ENCODE measurements at places on chromosomes 11 and 22.

DNA sequence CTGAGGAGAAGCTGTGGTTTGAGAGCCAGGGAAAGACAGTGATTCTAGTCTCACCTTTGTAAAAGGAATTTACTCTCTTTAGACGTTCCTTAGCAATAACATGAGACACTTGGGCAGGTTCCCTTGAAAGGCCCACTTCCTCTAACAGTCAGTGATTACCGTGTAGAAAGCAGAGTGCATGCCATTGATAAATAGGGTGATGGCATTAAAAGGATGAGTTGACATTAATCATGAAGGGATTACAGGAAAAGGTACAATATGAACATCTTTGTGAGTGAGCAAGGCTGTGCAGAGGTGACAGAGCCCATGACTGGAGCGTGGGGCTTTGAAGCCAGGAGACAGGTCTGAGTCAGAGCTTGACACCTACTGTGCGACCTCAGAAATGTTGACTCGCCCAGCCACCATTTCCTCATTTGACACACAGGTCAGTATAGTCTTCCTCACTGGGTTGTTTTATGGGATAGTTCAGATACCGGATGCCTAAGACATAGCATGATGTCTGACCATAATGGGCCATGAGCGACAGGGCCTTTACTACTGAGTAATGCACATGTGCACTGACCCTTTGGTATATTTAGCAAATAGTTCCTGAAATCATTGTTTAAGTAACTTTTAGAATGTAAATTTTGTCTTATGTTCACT, 341.7 kb upstream of the MTNR1B start:
- DNase-seq = no peak

DNA sequence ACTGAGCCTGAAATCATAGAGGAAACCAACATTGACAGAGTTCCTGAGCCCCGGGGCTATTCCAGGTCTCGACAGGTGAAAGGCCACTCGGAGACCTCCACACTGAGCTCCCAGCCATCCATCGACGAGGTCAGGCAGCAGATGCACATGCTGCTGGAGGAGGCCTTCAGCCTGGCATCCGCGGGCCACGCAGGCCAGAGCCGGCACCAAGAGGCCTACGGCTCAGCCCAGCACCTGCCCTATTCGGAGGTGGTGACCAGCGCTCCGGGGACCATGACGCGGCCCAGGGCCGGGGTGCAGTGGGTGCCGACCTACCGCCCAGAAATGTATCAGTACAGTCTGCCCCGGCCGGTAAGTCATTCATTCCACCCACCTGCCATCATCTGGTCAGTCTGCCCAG, 54.9 kb downstream of the C11orf91 start:
- DNase-seq = no peak

DNA sequence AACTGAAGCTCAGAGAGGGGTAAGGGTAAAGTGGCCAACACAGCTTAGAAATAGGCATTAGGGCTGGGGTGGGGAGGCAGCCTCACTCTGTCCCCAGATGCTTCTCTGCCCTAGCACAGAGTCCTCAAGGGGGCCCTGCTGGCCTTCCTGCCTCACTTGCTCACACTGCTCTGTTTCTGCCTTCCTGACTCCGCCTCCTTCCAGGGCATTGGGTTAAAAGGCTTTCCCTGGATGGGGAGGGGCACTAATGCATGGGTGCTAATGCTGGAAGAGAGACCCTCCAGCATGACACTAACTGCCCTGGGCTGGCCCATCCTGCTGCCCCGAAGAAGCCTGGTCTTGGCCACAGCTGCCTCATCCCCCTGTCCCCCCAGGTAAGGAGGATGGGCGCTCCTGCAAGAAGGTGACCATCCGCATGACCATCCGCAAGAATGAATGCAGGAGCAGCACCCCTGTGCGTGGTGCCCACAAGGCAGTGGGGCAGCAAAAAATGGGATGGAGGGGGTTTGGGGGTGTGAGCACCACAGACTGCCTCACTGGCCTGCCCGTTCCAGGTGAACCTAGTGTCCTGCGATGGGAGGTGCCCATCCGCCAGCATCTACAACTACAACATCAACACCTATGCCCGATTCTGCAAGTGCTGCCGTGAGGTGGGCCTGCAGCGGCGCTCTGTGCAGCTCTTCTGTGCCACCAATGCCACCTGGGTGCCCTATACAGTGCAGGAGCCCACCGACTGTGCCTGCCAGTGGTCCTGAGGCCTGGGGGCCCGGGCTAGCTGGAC, 74.0 kb upstream of the MYOD1 start:
- no peak for DNase-seq

- no peak for DNase-seq
Observed at GRCh38 chr11:33227578-33228261, 29.5 kb upstream of the HIPK3 start.

- no peak for DNase-seq
Observed at GRCh38 chr22:28442264-28442710, 237.4 kb downstream of the TTC28 start.

DNA sequence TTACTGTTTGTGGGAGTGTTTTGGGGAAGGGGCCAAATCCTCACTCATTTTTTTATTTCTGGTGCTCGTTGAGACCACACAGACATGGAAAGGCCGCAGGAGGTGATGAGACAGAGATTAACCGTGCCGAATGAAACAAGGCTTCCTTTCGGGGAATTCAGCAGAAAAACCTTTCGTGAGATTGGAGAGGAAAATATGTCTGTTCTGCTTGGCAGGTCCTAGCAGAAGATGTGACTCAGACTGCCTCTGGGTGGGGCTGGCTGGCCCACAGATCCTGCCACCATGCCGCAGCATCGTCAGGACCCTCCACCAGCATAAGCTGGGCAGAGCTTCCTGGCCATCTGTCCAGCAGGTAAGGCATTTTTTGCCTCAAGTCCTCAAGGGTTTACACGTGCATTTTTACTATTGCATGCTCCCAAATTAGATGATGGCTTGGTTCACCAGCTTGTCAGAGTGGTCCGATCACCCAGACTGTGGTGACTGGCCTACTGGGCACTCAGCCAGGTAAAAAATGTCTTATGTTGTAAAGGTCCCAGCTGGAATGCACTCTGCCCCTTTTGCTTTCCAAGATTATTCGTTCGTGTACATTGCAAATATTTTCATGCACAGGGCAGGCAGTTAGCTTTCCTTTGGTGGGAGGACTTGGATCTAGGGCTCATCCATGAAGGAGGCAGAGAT, 1.5 kb downstream of the DDB2 start:
- no peak for DNase-seq

DNA sequence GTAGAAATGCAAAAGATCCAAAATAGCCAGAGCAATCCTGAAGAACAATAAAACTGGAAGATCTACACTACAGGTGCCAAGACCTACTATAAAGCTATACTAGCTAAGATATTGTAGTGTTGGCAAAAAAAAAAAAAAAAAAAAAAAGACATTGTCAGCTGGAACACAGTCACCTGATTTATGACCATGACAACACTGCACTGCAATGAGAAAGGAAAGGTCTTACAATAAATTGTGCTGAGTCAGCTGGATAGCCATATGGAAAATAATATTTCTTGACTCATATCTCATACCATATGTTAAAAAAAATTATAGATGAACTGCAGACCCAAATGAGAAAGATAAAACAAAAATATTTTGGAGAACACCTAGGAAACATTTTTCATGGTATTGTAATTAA, 3.1 kb upstream of the PANX3 start:
- no peak for DNase-seq

GRCh38 chr11:87451395-87451794, 413.7 kb downstream of the TMEM135 start:
- DNase-seq = no peak

GRCh38 chr11:65279741-65280440, 18.1 kb downstream of the POLA2 start:
- DNase-seq = no peak

GRCh38 chr11:67345247-67345919, 8.0 kb downstream of the POLD4 start:
- DNase-seq = no peak

DNA sequence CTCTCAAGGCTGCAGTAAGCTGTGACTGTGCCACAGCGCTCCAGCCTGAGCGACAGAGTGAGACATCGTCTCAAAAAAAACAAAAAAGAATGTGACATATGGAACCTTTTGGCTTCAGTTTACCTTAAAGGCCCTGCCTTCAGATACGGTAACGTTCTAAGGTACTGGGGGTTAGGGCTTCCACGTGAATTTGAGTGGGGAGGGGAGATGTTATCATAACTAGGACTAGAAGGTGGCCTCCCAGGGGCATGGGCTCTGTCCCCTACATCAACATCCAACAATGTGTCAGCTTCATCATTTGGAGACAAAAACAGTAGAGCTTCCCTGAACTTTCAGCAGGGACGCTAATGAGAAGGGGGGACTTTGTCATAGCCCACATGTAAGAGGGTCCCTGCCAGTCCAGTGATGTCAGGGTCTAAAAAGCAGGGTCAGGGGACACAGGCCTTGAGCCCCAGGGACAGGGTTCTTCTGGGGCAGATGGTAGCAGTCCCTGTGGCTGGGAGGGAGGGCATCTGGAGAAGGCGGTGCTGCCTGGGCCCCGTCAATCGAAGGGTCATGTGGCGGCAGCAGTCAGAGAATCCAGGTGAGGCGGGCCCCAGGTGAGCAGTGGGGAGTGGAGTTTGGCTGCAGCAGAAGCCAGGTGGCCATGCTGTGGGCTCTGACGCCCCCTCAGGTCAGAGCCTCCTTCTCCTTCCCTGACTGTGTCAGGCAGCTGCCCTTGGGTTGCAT, 79.8 kb downstream of the BCR start:
- no peak for DNase-seq

DNA sequence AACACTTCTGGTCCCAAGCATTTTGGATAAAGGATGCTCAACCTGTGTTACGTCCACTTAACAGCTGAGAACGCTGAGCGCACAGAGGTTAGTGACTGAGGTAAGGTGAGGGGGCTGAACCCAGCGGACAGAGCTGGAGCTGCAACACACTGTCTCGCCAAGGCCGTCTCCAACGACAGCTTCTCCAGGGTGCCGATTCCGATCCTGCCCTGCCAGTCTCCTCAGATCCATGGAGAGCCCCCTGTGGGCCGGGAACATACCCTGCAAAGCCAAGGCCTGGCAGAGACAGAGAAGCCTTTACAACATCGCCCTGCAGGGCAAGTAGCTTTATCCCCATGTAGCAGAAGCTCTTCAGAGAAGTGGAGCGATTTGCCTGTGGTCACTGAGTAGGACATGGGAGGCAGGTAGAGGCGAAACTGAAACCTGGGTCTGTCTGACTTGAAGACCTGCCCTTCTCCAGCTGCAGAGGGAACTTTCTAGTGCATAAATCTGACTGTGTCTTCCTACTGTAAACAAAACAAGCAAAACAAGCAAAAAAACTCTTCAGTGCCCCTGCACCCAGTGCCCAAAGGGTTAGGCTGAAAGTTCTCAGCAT, 72.8 kb downstream of the SCUBE1 start:
- DNase-seq = no peak

DNA sequence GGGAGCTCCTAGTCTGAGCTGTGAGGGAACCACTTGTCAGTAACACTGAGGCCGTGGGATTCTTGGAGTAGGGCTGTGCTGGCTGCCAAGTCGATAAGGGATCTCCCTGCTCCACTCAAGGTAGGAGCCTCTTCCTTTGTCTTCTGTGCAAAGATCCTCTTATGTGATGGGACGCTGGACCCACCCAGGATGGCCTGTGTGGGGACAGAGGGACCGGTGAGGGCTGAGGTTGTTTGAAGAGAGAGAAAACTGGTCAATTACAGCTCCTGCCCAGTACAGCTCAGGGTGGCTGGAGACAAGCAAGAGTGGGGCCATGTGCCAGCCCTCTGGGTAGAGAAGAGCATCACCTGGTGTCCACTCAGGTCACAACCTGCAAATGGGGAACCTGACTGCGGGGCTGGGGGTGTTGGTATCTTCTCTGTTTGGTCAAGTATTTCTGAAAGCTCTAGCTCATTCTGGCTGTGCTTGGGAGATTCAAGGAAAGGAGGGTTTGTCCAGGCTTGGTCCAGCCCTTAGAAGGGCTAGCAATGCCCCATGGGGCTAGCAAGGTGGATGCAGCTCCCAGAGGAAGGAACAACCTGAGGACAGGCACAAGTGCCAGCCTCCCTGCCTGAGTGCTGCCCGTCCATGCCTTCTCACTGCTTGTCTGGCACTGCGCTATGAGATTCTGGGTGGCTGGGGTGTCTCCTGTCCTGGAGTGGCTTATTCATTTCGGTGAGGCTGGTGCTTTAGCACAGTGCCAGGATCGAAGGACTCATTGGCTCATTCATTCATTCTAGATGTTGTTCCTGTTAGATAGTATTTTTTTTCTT, 27.6 kb upstream of the BAIAP2L2 start:
- no peak for DNase-seq

DNA sequence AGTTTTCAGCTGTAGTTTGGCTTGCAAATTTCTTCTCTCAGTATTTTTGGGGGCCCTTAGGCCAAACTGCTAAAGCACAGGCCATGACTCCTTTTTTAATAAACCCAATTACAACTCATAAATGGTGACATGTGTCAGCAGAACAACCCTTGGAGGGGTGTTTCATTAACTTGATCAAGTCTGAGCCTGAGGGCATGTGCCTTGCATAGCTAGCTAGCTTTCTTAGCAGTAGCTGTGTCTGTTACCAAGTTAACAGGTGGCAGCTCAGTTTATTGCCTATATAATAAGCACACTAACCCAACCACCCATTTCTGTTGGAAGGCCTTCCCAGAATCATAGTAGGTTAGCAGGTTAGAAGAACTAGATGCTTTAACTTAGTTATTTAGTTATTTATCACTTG, 950.3 kb upstream of the CCDC90B start:
- peak; percentile 16 for DNase-seq

- DNase-seq = no peak
Observed at GRCh38 chr11:111395749-111396148, 16.7 kb upstream of the POU2AF1 start.

DNA sequence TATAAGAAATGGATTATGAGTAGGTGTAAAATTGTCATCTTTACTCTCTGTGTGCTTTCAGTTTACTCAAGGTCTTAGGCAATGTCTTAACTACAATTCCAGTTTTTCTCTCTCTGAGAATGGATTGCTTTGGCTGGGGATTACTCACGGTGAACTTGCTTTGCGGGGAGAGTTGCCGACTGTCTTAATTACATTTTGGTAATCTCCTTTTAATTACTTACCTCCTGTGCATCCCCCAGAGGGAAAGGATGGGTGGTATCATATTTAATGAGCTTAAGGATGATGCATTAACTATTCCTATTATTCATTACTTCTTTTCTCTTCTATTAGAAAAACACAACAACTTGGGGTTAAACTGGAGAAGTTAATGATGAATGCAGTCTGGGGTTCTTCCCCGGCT, 159.4 kb downstream of the MPPED1 start:
- no peak for DNase-seq

DNA sequence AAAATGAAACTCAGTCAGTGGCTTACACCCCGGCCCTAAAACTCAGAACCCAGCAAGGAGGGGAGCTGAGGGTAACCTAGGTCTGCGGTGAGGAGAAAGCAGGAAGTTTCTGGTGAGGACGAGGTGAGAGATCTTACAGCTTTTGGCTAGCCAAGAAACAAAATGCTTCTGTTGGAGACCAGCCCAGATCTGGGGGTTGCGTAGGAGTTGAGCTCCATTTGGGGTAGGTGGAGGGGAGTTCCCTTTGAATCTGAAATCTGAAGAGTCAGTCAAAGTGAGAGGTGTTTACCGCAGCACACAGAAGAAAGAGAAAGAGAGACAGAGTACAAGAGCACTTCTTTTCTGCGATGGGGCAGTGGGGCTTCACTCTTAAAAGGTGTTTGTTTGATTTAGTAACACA, 29.6 kb downstream of the EHF start:
- DNase-seq = no peak

GRCh38 chr11:72189455-72190250, 2.3 kb upstream of the FOLR1 start:
- DNase-seq = no peak

GRCh38 chr22:38230108-38230825, 28.5 kb downstream of the MAFF start:
- DNase-seq = no peak

All from SK-N-MC (cell line).